Smooth muscle cell of the pulmonary artery (primary cell): ENCODE measurements at places on chromosomes 2 and 18. TPM values are rescaled to one million over a fixed set of nuclear protein-coding genes. Genes with fewer than 3 reads are reported as not detected.

The LINC00305 gene
- total RNA-seq, result not detected in 2 replicates

The HOXD10 gene
- not detected in 2 replicates for total RNA-seq

The ALLC gene
- not detected in 2 replicates for total RNA-seq

The EFHD1 gene
- 2.7 and 3.9 TPM in 2 replicates for total RNA-seq

The PLEKHH2 gene
- 1.7 and 8.9 TPM in 2 replicates for total RNA-seq

The LRP1B gene
- total RNA-seq, result 0.03 and 0.13 TPM in 2 replicates

The UPP2 gene
- not detected in 2 replicates for total RNA-seq

The FOXI3 gene
- total RNA-seq, result not detected in 2 replicates

The POTEI gene
- not detected in 2 replicates for total RNA-seq

The NCKAP5 gene
- 0.76 and 5.7 TPM in 2 replicates for total RNA-seq

The ALPG gene
- total RNA-seq, result not detected in 2 replicates

The ALK gene
- total RNA-seq, result 0.07 TPM in 1 of 2 replicates, not detected in the other

The AKAIN1 gene
- not detected in 2 replicates for total RNA-seq

The CARF gene
- total RNA-seq, result 6.5 and 7.0 TPM in 2 replicates

The TMBIM1 gene
- 297 and 397 TPM in 2 replicates for total RNA-seq

The SERPINB4 gene
- total RNA-seq, result not detected in 2 replicates

The AP1S3 gene
- total RNA-seq, result 18.6 and 41.7 TPM in 2 replicates

The ZBTB14 gene
- 7.8 and 8.0 TPM in 2 replicates for total RNA-seq

The PROKR1 gene
- total RNA-seq, result not detected in 2 replicates

The MC5R gene
- total RNA-seq, result not detected in 2 replicates

The CRYGD gene
- not detected in 2 replicates for total RNA-seq

The MRPS9 gene
- 12.9 and 13.6 TPM in 2 replicates for total RNA-seq

The SDC1 gene
- 3.1 and 44.3 TPM in 2 replicates for total RNA-seq

The LAMA1 gene
- total RNA-seq, result 5.4 and 92.5 TPM in 2 replicates

The CD8B2 gene
- total RNA-seq, result not detected in 2 replicates
